ENCODE measurements at places on chromosomes 11 and 22.

- H3K27me3 ChIP-seq: peaks cover 28% of the 10 kb centered on the region
- no peak overlapping the region for H3K27ac ChIP-seq
- H3K36me3 ChIP-seq: no peaks in the 10 kb centered on the region
Measured at GRCh38 chr11:65793625-65794400, 7.0 kb downstream of the OVOL1 start.

GRCh38 chr11:68146010-68146540, 24.9 kb upstream of the CHKA start:
- H3K36me3 ChIP-seq: no peaks in the 10 kb centered on the region
- no peak overlapping the region for H3K4me3 ChIP-seq
- H3K27ac ChIP-seq: no peak overlapping the region
- peaks cover 45% of the 10 kb centered on the region for H3K4me1 ChIP-seq
- no peaks in the 10 kb centered on the region for H3K27me3 ChIP-seq

- DNase-seq: no peak
- H3K27me3 ChIP-seq: no peaks in the 10 kb centered on the region
- H3K4me1 ChIP-seq: no peaks in the 10 kb centered on the region
- H3K27ac ChIP-seq: no peak overlapping the region
- H3K36me3 ChIP-seq: no peaks in the 10 kb centered on the region
- H3K4me3 ChIP-seq: no peak overlapping the region
Measured at GRCh38 chr11:19091366-19091765, 25.6 kb upstream of the ZDHHC13 start.

GRCh38 chr11:110828086-110828485, 115.8 kb upstream of the ARHGAP20 start:
- no peak overlapping the region for H3K27ac ChIP-seq
- H3K36me3 ChIP-seq: no peaks in the 10 kb centered on the region
- H3K4me3 ChIP-seq: no peak overlapping the region
- H3K4me1 ChIP-seq: no peaks in the 10 kb centered on the region
- no peak for DNase-seq

GRCh38 chr11:10379871-10380568, 75.0 kb upstream of the AMPD3 start:
- peak overlapping the region; percentile 17 for H3K27ac ChIP-seq
- peaks cover 3% of the 10 kb centered on the region for H3K4me1 ChIP-seq
- H3K27me3 ChIP-seq: no peaks in the 10 kb centered on the region
- H3K36me3 ChIP-seq: no peaks in the 10 kb centered on the region
- DNase-seq: no peak

DNA sequence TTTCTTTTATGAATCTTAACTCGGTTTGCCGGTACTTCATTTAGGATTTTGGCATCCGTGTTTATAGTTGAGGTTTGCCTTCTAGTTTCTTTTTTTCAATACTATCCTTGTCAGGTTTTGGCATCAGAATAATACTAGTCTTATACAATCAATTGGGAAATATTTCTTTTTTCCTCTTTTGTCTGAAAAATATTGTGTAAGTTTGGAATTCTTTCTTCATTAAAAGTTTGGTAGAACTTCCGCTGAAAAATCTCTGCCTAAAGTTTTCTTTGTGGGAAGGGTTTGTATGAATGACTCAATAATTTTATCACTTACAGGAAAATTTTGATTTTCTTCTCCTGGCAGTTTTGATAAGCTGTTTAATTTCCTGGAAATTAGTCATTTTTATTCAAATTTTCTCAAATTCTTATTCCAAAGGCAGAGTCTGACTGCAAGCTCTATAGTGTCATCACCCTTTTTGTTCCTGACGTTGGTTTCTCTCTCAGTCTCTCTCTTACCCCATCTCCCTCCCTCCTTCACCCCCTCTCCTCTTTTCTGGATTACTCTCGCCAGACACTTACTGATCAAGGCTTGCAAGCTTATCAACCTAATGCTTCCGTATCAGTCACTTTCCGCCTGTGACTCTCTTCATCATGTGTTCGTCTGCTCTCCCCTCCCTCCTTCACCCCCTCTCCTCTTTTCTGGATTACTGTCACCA, 555.7 kb downstream of the TBC1D22A start:
- H3K27ac ChIP-seq: no peak overlapping the region
- no peaks in the 10 kb centered on the region for H3K36me3 ChIP-seq
- no peak for DNase-seq
- no peaks in the 10 kb centered on the region for H3K27me3 ChIP-seq
- H3K4me1 ChIP-seq: no peaks in the 10 kb centered on the region
- no peak overlapping the region for H3K4me3 ChIP-seq

- H3K36me3 ChIP-seq: no peaks in the 10 kb centered on the region
- H3K27ac ChIP-seq: no peak overlapping the region
- peaks cover 15% of the 10 kb centered on the region for H3K27me3 ChIP-seq
Measured at GRCh38 chr11:128563942-128564641, 23.3 kb downstream of the ETS1 start.

DNA sequence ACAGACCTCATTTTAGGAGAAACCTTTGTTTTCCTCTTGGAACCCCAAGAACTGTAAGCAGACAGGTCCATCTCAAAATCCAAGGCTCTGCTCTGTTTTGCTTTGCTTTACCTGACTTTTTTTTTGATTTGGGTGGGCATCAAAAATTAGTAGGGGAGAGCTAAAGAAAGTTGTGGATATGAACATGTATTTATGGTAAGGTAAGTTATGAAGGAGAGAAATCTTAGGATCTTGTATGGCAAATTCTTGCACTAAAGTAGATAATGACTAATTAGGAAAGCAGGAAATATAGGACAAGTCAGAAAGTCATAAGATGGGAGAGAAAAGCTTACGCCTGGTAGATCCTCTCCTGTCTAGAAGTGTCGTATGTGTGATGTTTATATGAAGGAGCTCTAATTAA, 116.1 kb upstream of the VPREB1 start:
- H3K4me1 ChIP-seq: no peaks in the 10 kb centered on the region
- DNase-seq: no peak
- no peak overlapping the region for H3K4me3 ChIP-seq
- peaks cover 3% of the 10 kb centered on the region for H3K27me3 ChIP-seq
- H3K36me3 ChIP-seq: no peaks in the 10 kb centered on the region

DNA sequence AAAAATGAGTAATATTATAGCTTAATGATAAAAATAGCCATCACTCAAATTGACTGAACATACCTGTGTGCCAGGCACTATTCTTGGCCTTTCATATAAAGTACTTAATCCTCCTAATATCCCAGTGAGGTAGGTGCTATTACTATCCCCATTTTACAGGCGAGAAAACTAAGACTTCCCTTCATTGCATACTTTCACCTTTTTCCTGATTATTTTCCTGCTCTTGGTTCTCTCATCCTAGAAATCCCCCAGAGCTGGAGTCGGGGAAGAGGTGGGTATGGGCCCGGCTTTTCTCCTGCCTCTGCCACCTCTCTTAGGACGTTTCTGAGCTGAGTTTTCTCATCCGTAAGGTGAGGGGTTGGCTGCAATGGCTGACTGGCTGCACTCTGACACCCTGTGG, 2.2 kb downstream of the NPTXR start:
- H3K4me1 ChIP-seq: peaks cover 40% of the 10 kb centered on the region
- H3K4me3 ChIP-seq: no peak overlapping the region
- H3K36me3 ChIP-seq: peaks cover 15% of the 10 kb centered on the region
- peaks cover 14% of the 10 kb centered on the region for H3K27me3 ChIP-seq

GRCh38 chr22:46965555-46966494, 203.4 kb downstream of the TBC1D22A start:
- no peak for DNase-seq
- no peak overlapping the region for H3K4me3 ChIP-seq
- H3K27me3 ChIP-seq: no peaks in the 10 kb centered on the region

- no peak for DNase-seq
- no peaks in the 10 kb centered on the region for H3K27me3 ChIP-seq
- no peaks in the 10 kb centered on the region for H3K36me3 ChIP-seq
- H3K4me1 ChIP-seq: no peaks in the 10 kb centered on the region
- no peak overlapping the region for H3K27ac ChIP-seq
- H3K4me3 ChIP-seq: no peak overlapping the region
Measured at GRCh38 chr11:1807264-1807995, 27.4 kb upstream of the SYT8 start.

DNA sequence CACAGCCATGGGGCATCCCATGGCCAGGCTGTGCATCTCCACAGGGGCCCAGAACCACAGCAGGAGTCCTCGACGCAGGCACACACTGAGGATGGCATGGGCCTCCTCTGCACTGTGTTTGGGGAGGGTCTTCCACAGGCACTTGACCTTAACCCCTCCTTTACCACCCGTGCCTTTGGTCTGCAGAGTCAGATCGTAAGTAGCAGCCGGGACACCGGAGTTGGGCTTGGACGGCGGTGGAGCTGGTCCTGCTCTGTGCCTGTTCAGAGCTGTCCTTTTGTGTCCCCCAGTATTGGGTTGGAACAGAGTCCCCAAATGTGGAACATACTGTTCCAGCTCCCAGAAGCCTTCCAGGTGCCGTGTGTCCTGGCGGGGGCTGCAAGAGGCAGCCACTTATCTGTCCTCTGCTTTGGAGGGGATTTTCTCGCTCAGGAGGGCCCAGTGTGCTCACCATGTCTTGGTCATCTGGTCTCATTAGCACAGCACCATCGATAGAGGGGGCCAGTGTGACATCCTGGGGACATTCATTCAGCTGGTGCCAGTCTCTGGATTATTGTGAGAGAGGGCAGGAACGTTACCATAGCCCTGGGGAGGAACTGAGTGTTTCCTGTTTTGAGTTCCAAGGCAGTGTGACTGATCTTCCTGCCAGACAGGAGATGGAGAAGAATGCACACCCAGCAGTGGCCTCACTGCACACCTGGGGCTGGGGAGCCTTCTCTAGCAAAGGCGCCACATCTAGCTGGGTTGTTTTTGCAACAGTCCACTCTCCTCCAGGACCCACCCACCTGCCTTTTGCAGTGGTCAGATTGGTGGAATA, 12.4 kb downstream of the CRELD2 start:
- H3K36me3 ChIP-seq: peaks cover 18% of the 10 kb centered on the region
- peaks cover 33% of the 10 kb centered on the region for H3K4me1 ChIP-seq
- no peak for DNase-seq
